ENCODE measurements at places on chromosomes 1 and 21.

DNA sequence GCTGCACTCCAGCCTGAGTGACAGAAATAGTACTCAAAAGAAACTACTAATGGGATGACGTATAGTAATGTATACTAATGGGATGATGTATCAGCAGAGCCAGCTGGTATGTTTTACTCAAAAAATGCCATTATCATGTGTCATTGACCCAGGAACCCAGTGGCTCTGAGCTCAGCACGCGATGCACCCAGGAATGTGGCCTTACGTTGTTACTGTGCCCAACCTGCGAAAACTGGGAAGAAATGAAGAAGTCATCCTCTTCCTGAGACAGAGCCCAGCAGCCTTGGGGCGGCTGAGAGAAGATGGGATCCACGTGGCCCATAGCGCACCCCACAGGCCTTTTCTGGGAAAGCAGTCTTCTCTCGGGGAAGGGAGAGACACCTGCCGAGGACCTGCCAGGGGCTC, 8.8 kb downstream of the UBE2J2 start:
- no peak for DNase-seq

DNA sequence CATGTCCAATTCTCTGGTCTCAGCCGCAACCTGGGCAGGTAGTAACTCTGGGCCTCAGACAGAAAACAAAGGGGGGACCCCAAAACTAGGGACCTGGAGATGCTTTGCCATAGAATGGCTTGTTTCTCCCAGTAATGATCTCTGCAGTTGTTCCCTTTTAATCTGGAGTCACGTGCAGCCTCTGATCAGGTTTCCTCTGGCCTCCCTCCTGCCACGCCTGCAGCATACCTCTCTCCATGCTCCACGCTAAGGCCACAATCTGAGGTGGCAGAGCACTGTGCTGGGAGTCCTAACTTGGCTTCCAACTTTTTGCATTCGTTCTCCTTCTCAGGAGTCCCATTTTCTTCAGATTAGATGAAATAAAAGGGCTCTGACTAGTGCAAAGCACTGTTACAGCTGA, 1.9 kb downstream of the PABPC4 start:
- DNase-seq, result no peak

DNA sequence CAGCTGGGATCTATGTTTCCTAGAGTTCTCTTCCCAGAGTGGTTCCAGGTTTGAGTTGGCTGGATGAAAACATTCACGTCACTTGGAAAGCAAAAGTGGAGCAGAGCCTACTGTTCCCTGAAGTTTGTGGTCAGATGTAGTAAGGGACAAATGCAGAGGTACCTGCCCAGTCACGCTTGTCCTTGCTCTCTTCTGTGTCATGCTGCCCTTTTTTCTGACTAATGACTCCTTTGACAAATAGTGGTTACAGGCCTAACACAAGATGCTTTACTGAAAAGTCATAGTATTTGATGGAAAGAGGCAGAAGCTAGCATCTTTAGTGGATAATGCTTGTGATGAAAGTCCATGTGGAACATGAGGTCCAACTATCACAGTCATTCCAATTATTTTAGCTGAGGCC, 881.4 kb upstream of the B3GALT2 start:
- DNase-seq, result no peak

- no peak for DNase-seq
These were observed 9.4 kb upstream of the LMNA start for GRCh38 chr1:156104861-156105832.

- DNase-seq, result no peak
These were observed 31.6 kb downstream of the TMCC2 start for GRCh38 chr1:205259324-205259832.

DNA sequence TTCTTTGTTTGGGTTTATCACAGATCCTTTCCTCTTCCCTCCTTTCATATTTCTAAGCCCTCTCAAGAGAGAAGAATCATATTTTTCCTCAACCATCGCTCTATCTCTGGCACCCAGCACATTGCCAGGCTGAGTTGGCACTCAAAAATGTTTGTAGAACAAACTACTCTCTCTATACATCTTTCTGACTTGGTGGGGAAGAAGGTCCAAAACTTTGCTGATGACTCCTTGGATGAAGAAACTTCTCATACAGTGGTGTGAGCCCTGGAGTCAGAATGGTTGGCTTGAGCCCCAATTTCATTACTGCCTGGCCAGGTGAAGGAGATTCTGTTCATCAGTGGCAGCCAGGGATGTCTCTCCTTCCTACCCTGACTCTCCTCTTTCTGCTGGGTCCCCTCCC, 11.9 kb downstream of the ALX3 start:
- no peak for DNase-seq

- DNase-seq, result no peak
These were observed 6.9 kb downstream of the SERTAD4 start for GRCh38 chr1:210239349-210240111.

GRCh38 chr1:239067480-239067879, 318.9 kb upstream of the CHRM3 start:
- DNase-seq, result no peak

DNA sequence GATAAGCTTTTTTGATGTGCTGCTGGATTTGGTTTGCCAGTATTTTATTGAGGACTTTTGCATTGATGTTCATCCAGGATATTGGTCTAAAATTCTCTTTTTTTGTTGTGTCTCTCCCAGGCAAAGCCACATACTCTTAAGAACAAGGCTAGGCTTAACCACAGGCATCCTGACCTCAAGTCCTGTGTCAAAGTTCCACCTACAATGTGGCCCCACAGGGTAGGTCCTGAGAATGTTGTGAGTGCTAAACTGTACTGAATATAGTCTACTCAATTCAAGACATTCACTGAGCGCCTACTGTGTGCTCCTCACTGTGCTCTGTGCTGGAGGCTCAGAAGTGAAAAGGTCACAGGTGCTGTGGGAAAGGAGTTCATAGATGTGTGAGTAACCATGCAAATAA, 20.6 kb downstream of the DDAH1 start:
- DNase-seq, result no peak

- no peak for DNase-seq
These were observed 27.1 kb upstream of the PDXK start for GRCh38 chr21:43691801-43692200.

DNA sequence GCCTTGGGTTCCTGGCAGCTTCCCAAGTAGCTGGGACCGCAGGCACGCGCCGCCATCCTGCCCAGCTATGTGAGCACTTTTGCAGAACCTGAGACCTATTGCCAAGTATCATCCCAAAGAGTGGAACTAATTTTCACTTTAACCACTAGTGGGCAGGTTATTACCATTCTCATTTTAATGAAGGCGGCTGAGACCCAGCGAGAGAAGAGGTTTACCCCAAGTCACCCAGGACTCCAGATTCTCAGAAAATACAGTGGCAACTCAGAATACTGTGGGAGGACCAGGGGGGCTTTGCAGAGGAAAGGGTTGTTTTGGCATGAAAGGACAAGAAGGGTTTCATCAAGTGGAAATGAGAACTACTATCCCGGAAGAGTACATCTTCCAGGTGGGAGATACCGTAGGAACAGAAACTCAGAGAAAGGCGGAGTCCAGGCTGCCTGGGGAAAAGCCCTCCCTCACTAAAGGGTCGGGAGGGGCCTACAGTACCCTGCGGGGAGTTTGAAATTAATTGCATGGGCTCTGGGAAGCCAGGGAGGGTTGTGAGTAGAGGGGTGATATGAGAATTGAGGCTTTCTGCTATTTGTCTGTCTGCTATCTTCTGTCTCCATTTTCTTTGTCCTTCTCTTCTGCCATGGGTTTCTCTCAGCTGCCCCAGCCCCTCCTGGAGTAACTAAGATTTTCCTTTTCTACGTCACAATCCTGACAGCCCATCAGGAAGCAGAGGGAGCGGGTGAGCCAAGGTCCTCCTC, 7.2 kb upstream of the SEMA4A start:
- DNase-seq, result peak; percentile 57

DNA sequence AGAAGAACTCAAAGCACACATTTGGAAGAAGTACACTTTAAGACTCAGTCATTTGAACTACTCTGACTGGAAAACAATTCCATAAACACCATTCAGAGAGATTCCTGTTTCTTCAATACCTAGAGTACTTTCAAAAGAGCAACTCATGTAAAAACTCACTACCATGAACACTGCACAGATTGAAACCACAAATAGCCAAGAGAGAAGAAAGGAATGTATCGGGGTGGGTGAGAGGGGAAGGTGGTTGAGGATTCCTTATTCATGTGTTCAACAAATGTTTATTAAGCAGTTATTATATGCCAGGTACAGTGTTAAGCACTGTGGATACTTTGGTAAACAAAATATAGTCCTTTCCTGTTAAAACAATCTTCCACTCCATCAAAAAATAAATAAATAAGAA, 64.7 kb downstream of the NRIP1 start:
- DNase-seq, result no peak

DNA sequence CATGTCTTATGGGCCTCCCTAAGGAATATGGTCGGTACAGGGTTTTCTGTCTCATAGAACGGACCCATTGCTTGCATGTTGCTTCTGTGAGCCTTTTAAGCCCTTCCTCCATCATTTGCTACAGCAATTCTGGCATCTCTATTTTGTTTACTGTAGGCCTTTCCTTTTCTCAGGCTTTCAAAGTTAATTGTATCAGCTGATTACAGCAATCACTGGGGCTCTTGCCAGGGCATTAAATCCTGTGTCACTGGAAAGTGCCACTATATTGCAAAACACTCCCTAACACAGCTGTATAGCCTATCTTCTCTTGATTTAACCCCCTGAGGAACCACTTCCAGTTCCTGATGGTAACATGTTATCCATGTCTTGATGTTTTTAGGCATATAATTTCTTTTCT, 156.5 kb downstream of the PDE4B start:
- no peak for DNase-seq

DNA sequence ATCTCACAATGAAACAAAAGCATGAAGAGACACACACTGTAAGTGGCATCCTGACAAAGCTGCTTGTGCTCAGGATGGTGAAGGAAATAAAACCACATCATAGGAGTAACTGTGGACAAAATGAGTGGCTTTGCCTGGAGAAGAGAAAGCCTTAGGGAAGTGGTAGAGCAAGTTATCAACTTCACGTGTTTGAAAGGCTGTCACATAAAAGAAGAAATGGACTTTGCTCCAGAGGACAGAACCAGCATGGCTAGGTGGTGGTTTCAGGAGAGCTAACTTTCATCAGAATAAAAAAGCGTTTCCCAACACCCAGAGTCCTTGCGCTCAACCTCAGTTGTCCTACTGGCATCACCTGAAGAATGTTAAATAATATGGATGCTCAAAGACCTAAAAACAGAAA, 139.9 kb downstream of the SETD4 start:
- no peak for DNase-seq

DNA sequence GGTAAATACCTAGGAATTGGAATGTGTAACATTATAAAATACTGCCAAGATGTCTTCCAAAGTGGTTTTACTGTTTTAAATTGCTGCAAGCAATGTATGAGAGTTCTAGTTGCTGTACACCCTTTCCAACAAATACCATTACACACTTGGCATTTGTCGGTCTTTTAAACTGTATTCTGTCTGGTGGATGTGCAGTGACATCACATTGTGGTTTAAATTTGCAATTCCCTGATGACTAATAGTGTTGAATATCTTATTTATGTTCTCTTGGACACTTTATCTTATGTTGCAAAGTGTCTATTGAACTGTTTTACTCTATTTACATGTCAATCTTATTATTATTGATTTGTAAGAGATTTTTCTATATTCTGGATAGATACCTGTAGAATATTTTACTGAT, 561.2 kb upstream of the B3GALT2 start:
- no peak for DNase-seq

GRCh38 chr1:20223106-20223505, 36.8 kb upstream of the PLA2G2C start:
- DNase-seq, result no peak

GRCh38 chr21:37984416-37984815, 68.2 kb upstream of the KCNJ6 start:
- no peak for DNase-seq

DNA sequence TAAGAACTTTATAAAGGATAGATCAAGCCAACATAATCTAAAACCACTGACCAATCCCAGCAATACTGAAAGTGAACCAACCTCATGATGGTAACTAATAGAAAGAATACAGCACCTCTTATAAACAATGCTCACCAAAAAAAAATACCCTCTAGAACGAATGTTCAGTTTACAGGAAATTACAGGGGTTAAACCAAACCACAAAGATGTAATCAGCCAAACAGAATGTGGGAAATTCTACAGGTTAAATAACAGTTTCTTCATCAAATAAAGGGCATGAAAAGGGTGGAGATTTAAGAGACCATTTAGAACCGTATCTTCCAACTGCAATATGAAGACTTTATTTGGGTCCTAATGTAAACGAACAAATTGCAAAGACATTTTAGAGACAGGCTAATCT, 30.4 kb downstream of the ARID4B start:
- no peak for DNase-seq

- DNase-seq, result no peak
These were observed 101.6 kb downstream of the ZMYM4 start for GRCh38 chr1:35369922-35370671.

DNA sequence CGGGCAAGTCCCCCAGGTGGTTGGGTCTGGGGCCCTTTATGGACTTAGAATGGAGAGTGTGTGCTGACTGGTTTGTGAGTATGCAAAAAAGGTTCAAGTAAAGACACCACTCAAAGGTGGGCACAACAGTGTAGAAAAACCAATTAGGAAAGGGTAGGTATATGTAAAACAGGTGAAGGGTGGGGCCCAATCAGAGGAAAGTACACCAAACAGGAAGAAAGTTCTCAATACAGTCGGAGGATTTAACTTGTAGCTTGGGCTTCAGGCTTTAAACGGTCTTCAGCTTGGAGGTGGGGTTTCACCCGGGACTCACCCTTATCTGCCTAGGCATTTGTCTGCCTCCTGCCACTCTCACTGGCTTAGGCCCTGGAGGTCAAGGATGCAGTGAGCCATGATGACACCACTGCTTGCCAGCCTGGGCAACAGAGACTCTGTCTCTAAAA, 6.8 kb upstream of the PUM1 start:
- DNase-seq, result no peak

- no peak for DNase-seq
These were observed 51.9 kb downstream of the IER5 start for GRCh38 chr1:181140398-181140797.

DNA sequence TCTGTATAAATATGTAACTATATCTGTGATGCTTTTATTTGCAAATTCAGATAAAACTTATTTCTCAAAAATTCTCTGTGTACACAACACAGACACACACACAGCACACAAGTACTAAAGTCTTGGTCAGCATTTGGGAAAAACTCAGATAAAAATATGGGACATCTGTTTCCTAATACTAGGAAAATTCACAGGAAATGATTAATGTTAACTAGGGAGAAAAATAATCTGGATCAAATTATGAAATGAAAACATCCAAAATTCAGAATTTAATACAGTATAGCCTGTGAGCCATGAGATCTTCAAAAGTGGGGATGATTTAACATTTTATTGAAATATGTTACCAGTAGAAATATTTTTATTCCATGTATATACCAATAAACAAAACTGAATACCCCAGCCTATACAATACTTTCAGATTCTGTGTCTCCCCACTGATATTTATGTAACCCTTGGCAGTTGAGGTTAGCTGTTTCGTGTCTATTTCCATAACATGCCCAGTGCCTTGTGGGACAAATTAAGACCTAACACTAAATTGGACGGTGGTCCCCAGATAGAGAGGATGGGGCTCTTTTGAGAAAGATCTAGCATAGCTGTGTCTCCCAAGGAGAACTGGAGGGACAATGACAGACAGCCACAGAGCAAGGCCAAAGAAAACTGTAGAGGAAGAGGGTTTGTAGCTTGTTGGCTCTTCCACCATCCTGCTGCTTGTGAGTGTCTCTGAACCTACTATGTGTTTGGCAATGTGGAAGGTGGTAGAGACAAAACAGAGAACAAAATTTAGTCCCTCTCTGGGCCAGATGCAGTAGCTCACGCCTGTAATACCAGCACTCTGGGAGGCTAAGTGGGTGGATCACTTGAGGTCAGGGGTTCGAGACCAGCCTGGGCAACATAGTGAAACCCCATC, 47.2 kb downstream of the GNG12 start:
- no peak for DNase-seq

All from neuronal stem cell (in vitro differentiated cells).